ENCODE measurements at places on chromosomes 1 and 21.
A peak's percentile ranks its signal among the peaks of the same experiment; 100 is the strongest.

- DNase-seq: no peak
Measured at GRCh38 chr1:199029855-199030254, 391.0 kb downstream of the PTPRC start.

DNA sequence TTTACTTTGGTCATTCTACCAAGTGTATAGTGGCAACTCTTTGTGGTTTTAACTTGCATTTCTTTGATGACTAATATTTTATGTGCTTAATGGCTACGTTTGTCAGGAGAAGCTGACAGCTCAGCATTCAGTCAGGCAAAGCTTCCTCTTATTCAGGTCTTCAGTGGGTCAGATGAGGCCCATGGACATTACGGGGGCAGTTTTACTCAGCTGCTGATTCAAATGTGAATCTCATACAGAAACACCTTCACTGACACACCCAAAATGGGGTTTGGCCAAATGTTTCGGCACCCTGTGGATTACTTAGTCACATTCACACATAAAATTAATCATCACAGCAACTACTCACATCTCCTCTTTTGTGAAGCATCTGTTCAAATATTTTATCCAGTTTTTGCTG, 104.9 kb upstream of the PLD5 start:
- DNase-seq: no peak

- DNase-seq: peak; percentile 19
Measured at GRCh38 chr1:4851385-4852065, 197.1 kb downstream of the AJAP1 start.

DNA sequence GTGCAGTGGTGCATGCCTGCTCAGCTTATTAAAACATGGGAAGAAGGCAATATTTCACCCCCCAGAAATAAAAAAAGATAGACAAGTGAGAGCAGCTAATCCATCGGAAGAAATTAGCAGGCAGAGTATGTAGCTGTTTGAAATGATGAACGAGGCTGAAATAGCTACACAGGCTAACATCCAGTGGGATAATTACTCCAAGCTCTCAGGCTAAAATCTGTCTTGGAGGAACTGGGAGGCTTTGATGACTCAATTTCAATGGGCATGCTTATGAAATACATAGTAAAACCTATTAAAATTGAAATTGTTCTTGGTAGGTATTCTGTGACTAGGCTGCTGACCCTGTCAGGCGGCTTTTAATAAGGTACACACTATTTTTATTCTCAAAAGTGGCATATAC, 84.1 kb upstream of the RRP15 start:
- no peak for DNase-seq

DNA sequence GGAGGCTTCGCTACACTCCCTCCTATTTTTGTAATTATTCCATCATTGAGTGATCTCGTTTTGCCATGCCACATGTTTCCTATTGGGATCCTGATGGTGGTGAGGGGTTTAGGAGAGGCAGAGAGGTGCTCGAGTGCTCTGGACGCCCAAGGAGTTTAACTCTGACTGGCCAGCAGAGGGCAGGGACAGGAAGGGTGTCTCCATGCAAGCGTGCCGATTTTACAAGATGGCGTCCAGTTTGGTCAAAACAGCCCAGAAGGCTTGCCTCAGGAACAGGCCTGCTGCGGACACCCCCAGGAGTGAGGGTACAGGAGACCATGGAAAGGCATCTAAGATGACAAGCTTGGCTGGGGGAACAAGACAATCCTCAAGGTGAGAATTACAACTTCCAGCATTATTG, 33.8 kb upstream of the KCNE2 start:
- DNase-seq: no peak
